ENCODE measurements at places on chromosomes 1 and 21. TPM values are rescaled to one million over a fixed set of nuclear protein-coding genes. Genes with fewer than 3 reads are reported as not detected.

DNA sequence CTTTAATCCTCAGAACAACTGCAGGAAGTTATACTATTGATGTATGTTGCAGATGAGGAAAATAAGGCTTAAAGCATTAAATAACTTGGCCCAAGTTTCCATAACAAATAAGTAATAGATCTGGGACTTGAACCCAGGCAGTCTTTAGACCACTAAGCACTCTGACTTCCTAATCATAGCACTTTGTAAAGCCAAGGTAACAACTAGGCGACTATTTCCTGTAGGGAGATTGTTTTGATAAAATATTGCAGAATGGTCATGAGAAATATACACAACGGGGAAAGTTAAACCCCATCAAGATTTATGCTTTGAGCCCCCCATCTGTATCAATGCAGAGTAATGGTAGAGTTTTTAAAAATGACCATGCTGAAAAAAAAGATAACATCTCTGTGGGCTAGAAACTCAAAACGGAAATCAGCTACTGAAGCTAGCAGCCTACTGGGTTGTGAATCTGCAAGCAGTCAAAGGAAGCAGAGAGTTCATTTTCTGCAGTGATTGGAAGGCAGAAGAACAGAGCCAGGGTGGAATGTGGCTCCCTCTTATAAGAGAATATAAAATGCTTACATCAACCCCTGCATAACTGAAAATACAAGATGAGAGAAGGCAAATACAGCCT is 111.2 kb upstream of the OLIG2 start:
- no peak overlapping the region for H3K4me3 ChIP-seq
- H3K4me1 ChIP-seq = no peaks in the 10 kb centered on the region
- H3K36me3 ChIP-seq = no peaks in the 10 kb centered on the region
- no peaks in the 10 kb centered on the region for H3K27me3 ChIP-seq
- H3K27ac ChIP-seq = no peak overlapping the region
- DNase-seq = no peak

- H3K4me3 ChIP-seq = no peak overlapping the region
- no peaks in the 10 kb centered on the region for H3K36me3 ChIP-seq
- no peak for DNase-seq
Observed at GRCh38 chr1:77382366-77382765, 100.5 kb downstream of the AK5 start.

GRCh38 chr1:162952956-162953355 is 92.0 kb upstream of the CCDC190 start:
- H3K4me1 ChIP-seq = no peaks in the 10 kb centered on the region
- H3K27me3 ChIP-seq = no peaks in the 10 kb centered on the region
- no peak for DNase-seq

GRCh38 chr1:154481053-154481452 is 21.0 kb upstream of the TDRD10 start:
- DNase-seq = no peak
- H3K4me1 ChIP-seq = no peaks in the 10 kb centered on the region
- H3K27me3 ChIP-seq = 0 out of 2 replicates have a peak, but pooled peaks cover 3% of the 10 kb centered on the region
- H3K36me3 ChIP-seq = no peaks in the 10 kb centered on the region

- no peak overlapping the region for H3K4me3 ChIP-seq
- H3K36me3 ChIP-seq = no peaks in the 10 kb centered on the region
- H3K27me3 ChIP-seq = 0 out of 3 replicates have a peak, but pooled peaks cover 2% of the 10 kb centered on the region
- H3K4me1 ChIP-seq = no peaks in the 10 kb centered on the region
Observed at GRCh38 chr1:223135176-223135942, 7.7 kb downstream of the TLR5 start.

DNA sequence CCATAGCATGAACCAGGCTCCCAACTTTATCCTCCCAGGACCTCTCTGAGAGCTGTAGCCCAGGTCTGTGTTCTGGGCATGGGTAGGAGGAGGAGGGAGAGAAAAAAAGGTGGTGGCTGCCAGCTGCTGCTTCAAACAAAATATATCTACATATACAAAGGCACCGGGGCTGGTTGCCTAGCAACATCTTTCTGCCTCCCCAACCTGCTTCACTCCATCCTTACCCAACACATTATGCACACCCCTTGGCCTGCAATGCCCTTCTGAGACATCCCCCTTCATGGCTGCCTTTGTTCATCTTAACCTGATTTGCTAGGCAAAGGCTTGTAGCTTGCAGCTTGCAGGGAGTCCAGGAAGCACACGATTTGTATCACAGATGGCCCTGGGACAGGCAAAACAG is 27.2 kb upstream of the ATP1A1 start:
- H3K4me1 ChIP-seq = no peaks in the 10 kb centered on the region
- H3K4me3 ChIP-seq = no peak overlapping the region
- peaks cover 7% of the 10 kb centered on the region for H3K27me3 ChIP-seq
- H3K36me3 ChIP-seq = no peaks in the 10 kb centered on the region
- no peak for DNase-seq
- H3K27ac ChIP-seq = no peak overlapping the region

- no peak overlapping the region for H3K27ac ChIP-seq
- DNase-seq = no peak
- no peak overlapping the region for H3K4me3 ChIP-seq
- no peaks in the 10 kb centered on the region for H3K27me3 ChIP-seq
- no peaks in the 10 kb centered on the region for H3K4me1 ChIP-seq
Observed at GRCh38 chr1:69328186-69328585, 239.5 kb upstream of the LRRC7 start.

- no peak for DNase-seq
- H3K27ac ChIP-seq = no peak within 1 kb of the TSS
- peaks cover 21% of the 10 kb centered on the region for H3K27me3 ChIP-seq
Observed at GRCh38 chr1:160711602-160712311, at the start of gene CD48. TSS of gene CD48 (minus strand) at chr1:160711822. CDS start at chr1:160711763, 59 bp downstream.

GRCh38 chr1:220330265-220330664 is 58.0 kb upstream of the RAB3GAP2 start:
- peaks cover 15% of the 10 kb centered on the region for H3K27me3 ChIP-seq
- DNase-seq = no peak
- no peak overlapping the region for H3K4me3 ChIP-seq
- no peaks in the 10 kb centered on the region for H3K4me1 ChIP-seq
- H3K27ac ChIP-seq = no peak overlapping the region

DNA sequence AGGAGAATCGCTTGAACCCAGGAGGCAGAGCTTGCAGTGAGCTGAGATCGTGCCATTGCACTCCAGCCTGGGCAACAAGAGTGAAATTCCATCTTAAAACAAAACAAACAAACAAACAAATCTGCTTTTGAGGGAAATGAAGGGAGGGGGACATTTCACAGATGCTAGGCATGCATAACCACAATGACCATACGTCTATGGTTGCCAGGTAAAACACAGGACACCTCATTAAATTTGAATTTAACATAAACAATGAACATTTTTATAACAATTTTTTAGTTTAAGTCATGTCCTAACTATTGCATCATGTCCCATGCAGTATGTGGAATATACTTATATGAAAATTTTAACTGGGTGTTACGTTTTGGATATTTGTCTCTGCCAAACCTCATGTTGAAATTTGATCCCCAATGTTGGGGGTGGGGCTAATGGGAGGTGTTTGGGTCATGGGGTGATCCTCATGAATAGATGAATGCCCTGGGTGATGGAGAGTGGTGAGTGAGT is 31.0 kb upstream of the ZBTB18 start:
- no peaks in the 10 kb centered on the region for H3K4me1 ChIP-seq
- no peak overlapping the region for H3K27ac ChIP-seq
- no peaks in the 10 kb centered on the region for H3K36me3 ChIP-seq
- no peak overlapping the region for H3K4me3 ChIP-seq
- H3K27me3 ChIP-seq = peaks cover 19% of the 10 kb centered on the region

- peaks cover 69% of the 10 kb centered on the region for H3K27me3 ChIP-seq
- no peak overlapping the region for H3K4me3 ChIP-seq
- DNase-seq = peak; percentile 80
- peaks cover 14% of the 10 kb centered on the region for H3K4me1 ChIP-seq
- H3K36me3 ChIP-seq = no peaks in the 10 kb centered on the region
Observed at GRCh38 chr1:31701091-31701736, 2.6 kb downstream of the COL16A1 start.

DNA sequence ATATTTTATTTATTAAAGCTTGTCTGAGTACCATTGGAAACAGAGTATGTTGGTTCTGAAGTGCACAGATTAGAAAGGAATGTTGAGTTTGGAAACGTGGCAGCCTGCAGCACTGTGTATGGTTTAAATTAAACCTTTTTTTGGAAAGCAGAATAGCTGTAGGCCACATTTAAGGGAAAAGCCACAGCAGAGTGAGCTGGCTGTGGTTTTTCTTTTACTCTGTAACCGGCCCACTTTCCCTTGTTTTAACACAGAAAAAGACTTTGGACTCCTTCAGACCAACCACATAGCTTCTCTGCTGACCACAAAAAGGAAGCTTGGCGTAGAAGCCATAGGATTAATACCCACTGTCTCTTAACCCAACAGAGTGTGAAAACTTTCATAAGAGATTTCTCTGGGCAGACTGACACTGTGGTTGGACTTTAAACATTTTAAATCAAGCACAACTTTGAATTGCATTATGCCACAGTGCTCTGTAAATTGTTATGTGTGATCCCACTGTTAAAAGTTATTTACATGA is 75.2 kb downstream of the NFIA start:
- H3K4me3 ChIP-seq = no peak overlapping the region
- H3K27me3 ChIP-seq = no peaks in the 10 kb centered on the region
- H3K27ac ChIP-seq = peak overlapping the region; percentile 17
- DNase-seq = no peak
- H3K36me3 ChIP-seq = peaks cover 23% of the 10 kb centered on the region

GRCh38 chr1:70966018-70966638 is 81.5 kb downstream of the PTGER3 start:
- no peak overlapping the region for H3K4me3 ChIP-seq
- no peaks in the 10 kb centered on the region for H3K27me3 ChIP-seq
- H3K4me1 ChIP-seq = no peaks in the 10 kb centered on the region
- H3K27ac ChIP-seq = no peak overlapping the region
- peak; percentile 20 for DNase-seq

GRCh38 chr1:53265581-53265980 is 27.3 kb upstream of the MAGOH start:
- H3K27me3 ChIP-seq = no peaks in the 10 kb centered on the region
- H3K4me3 ChIP-seq = no peak overlapping the region
- H3K36me3 ChIP-seq = peaks cover 95% of the 10 kb centered on the region
- no peak for DNase-seq

DNA sequence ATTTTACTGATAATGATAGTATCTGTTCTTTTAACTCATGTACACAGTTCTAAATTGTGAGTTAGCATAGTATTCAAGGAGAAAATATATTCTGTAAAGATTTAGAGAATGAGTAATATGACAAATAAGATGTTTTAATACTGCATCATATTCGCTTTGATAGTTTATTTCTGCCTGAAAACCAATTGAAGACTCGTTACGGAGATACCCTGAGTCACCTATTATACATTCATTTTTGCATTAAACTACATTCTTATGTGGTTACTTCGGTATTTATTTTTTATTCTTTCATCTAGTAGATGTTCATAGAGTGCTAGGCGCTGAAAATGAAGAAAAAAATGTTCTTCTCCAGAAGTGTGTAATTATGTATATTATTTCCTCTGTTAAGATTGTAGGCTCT is 5.3 kb downstream of the UHMK1 start:
- no peak overlapping the region for H3K4me3 ChIP-seq
- no peak for DNase-seq
- H3K36me3 ChIP-seq = peaks cover 77% of the 10 kb centered on the region
- no peak overlapping the region for H3K27ac ChIP-seq

DNA sequence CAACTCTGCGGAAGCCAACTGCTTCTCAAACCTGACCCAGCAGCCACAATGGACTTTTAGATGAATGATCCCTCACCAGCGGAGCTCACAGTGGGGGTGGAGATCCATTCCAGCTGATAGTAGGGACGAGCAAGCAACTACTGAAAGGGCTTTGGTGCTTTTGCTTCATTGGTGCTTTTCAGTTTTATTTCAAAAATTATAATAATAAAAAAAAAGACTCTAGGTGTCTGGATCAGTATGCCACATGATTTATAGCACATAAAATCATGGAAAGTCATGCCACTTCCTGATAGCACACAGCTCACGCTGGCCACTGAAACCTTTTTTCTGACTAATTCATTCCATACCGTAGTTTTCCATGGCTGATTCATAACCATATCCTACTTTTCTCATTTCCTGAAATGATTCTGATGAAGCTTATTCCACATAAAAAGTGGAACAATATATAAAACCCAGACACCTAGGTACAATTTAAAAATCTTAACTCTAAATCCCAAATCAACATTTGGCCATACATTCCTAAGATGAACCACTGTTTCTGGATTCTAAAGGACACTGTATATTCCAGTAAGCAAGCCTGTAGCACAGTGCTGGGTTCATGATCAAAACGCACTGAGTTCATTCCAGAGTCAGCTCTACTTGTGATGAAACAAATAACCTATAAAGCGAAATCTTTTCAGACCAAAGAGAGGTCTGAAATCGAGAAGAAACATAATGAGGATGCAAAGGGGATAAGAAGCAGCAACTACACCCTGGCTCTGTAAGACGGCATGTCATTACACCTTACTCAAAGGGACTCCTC is 41.3 kb upstream of the KCNE1 start:
- no peak overlapping the region for H3K4me3 ChIP-seq
- H3K27me3 ChIP-seq = no peaks in the 10 kb centered on the region
- DNase-seq = no peak
- H3K27ac ChIP-seq = no peak overlapping the region
- no peaks in the 10 kb centered on the region for H3K36me3 ChIP-seq
- no peaks in the 10 kb centered on the region for H3K4me1 ChIP-seq

DNA sequence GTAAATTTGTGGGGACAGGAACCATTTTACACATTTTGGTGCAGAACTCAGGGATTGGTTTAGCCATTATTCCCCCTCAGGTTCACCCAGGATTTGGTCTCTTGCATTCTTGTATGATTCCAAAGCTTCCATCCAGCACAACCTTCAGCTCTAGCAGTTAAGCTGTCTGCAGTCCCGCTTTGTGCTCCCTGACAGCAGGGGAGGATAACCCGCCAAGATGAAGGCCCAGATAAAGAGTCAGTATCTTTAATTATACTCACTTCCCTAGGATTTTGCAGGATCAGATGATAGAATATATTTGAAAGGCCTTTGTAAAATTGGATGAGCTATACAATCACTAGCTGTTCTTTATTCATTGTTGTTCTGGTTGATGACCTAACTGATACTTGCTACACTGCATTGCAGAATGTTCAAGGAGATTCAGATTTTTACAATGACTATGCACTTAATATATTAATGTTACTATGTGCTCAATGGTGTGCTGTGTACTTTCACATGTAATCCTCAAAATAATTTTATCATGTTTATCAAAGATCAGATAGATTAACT is 49.8 kb downstream of the SLC16A1 start:
- H3K4me3 ChIP-seq = no peak overlapping the region
- DNase-seq = no peak
- no peaks in the 10 kb centered on the region for H3K27me3 ChIP-seq
- peaks cover 32% of the 10 kb centered on the region for H3K4me1 ChIP-seq
- no peak overlapping the region for H3K27ac ChIP-seq
- peaks cover 30% of the 10 kb centered on the region for H3K36me3 ChIP-seq

GRCh38 chr1:116179964-116180363 is 68.8 kb downstream of the MAB21L3 start:
- no peaks in the 10 kb centered on the region for H3K36me3 ChIP-seq
- peaks cover 48% of the 10 kb centered on the region for H3K27me3 ChIP-seq
- H3K4me3 ChIP-seq = no peak overlapping the region
- H3K4me1 ChIP-seq = no peaks in the 10 kb centered on the region
- H3K27ac ChIP-seq = no peak overlapping the region

GRCh38 chr1:94156096-94156625 is 35.2 kb upstream of the ABCA4 start:
- no peaks in the 10 kb centered on the region for H3K27me3 ChIP-seq
- H3K4me3 ChIP-seq = no peak overlapping the region
- DNase-seq = no peak
- H3K36me3 ChIP-seq = no peaks in the 10 kb centered on the region

CTNNBIP1 gene
- 26.3 TPM for total RNA-seq

REN gene
- total RNA-seq = 1.7 TPM

PRAMEF2 gene
- not detected for total RNA-seq

LCE1F gene
- total RNA-seq = not detected

CD34 gene
- total RNA-seq = not detected

AUNIP gene
- total RNA-seq = 30.9 TPM
